ENCODE measurements at places on chromosomes 4 and X.

DNA sequence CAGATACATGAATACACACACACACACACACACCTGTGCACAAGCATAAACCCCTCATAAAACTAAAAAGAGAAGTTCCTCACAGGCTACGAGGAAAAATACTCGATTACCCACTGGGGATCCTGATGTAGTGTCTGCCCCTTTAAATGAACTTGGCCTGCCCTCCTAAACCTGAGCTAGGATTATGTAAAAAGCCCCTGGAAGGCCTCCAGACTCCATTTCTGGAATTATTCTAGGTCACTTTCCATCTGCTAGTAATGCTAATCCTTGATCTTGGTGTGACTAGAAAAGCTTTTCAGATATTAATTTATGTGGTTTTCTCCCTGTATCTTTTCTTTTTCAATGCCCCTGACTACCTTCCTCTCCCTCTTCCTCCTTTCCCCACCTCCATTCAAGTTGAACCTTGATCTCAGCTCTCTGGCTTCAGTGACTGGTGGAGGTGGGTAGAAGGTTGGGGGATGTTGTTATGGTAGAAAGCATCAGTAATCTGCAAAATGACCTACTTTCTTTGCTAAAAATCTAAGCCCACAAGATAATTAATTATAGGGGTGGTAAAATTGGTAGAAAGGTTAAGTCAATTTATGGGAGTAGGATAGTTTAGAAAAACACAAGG lies 25.5 kb upstream of the ZNF330 start:
- no peak for DNase-seq

DNA sequence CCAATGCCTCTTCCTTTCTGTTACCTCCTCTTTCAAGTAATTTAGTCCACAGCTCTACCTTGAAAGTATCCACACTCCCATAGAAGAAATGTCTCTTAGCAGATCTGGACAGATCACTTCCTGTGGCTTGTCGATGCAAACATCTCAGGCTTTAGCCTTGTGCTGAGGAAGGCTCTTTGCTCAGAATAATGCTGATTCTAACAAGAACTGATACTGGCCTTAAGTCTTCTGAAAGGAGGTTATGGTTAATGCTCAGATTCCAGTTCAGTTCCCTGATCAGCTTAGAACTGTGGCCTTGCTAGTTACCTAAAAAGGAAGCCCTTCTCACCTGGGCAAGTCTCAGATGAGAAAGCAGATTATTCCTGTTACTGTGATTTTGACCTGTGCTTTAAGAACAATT lies 230.1 kb upstream of the FAT4 start:
- DNase-seq: no peak

DNA sequence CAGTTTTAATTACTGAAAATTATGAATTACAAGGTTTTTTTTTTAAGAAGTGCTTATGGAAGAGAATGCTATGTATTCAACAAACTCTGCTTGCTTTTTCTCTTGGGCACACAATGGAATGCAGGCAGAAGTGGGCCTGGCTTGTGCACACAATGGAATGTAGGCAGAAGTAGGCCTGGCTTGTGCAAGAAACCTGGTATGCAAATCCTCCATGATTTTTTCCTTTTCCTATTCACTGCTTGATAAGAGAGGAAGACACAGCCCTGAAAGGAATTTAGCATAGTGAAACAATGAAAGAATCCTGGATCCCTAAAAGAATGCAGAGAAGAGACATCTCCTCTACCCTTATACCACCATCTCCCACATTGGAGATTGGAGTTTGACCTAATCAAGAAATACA lies 138.4 kb downstream of the COL25A1 start:
- no peak for DNase-seq

DNA sequence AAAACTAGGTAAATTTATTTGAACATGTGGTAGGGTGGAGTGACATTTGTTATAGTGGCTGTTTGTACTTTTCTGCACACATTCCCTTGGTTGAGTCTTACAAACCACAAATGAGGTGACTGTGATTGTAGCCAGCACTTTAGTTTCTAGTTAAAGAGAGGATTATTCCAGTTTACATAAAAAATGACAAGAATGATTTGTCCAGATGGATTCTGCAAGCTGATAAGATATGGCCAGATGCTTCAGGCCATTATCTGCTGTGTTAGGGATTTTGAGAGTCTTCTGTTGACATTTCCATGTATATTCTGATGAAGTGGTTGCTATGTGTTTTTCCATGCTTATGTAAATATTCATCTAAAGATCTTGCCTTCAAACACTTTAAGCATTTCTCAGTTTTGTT lies 31.0 kb upstream of the PDE5A start:
- peak; percentile 57 for DNase-seq

DNA sequence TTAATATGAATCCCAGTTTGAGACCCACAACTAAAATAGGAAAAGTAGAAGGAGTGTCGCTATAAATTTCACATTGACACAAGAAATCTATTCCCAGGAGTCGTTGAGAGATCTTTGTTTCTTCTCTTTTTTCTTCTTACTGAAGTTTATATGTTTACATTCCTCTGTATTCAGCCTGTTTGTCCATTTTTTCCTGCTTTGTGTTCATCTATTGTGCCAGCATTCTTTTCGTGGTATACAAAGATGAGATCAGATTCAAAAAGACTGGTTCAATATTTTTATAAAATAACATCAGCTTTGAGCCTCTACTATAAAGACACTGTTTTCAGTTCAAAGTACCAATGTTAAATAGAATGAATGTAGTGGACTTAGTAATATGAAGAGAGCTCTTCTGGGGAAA lies 95.4 kb upstream of the MYOZ2 start:
- DNase-seq: no peak

DNA sequence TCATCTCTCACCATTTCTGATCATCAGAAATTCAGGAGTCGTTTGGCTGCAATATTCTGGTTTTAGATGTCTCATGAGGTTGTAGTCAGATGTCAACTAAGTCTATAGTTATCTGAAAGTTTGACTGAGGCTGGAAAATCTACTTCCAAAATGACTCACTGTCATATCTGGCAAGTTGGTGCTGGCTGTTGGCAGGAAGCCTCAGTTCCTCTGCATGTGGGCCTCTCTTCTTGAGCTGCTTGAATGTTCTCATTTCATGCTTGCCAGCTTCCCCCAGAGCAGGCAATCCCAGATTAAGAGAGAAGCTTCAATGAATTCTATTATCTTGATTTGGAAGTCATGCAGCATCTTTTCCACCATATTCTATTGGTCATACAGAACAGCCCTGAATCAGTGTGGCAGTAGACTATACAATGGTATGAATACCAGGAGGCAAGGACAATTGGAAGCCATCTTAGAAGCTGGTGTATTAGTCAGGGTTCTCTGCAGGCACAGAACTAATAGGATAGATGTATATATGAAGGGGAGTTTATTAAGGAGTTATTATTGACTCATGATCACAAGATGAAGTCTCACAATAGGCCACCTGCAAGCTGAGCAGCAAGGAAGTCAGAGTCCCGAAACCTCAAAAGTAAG lies 46.8 kb upstream of the ELF2 start:
- no peak for DNase-seq

GRCh38 chr4:71261633-71262121 lies 77.1 kb upstream of the SLC4A4 start:
- no peak for DNase-seq

GRCh38 chrX:65488495-65488894 lies 46.1 kb downstream of the LAS1L start:
- DNase-seq: no peak

Data from amniotic stem cell (primary cell).